Fibroblast of the conjunctiva (primary cell): ENCODE measurements at places on chromosomes 13 and 19.
A peak's percentile ranks its signal among the peaks of the same experiment; 100 is the strongest.

DNA sequence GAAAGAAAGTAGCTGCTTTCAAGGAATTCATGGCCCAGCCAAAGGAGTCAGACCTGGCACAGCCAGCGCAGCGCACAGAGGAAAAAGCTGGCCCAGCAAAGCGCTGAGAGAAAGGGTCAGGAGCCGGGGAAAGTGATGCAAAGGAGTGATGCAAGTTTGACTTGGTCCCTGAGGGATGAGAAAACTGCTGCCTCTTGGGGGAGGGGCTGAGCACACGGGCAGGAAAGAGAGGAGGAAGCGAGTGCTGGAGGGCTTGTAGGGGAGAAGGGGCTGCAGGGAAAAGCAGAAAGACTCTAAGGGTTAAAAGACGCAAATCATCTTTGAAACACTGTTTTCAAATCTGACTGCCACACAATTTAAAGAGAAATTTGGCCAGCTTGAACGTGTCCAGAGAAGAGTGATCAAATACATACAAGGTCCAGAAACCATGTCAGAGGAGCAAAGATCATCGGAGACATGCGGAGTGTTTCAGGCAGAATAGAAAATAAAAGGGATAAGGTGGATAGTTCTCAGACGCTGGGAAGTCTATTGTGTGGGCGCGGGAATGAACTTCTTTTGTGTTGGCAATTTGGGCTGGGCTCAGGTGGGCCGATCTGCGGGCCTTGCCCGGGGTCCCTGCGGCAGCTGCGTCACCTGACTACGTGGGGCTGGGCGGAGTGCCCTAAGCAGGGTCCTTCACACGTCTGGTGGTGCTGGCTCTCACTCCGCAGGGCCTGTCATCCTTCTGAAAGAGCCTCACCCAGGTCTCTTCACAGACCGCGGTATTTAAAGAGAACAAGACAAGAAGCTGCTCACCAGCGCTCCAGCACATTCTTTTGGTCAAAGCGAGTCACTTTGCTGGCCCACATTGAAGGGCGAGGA, 18.1 kb downstream of the N4BP2L1 start:
- peak; percentile 74 for DNase-seq

GRCh38 chr13:20609145-20609544, 42.2 kb downstream of the IFT88 start:
- peak; percentile 13 for DNase-seq

- DNase-seq: no peak
Observed at GRCh38 chr13:51585696-51586095, 1.4 kb downstream of the WDFY2 start.

GRCh38 chr13:25652764-25653163, 281.0 kb downstream of the ATP8A2 start:
- DNase-seq: no peak

GRCh38 chr13:27367570-27367969, 56.8 kb upstream of the GTF3A start:
- DNase-seq: no peak

DNA sequence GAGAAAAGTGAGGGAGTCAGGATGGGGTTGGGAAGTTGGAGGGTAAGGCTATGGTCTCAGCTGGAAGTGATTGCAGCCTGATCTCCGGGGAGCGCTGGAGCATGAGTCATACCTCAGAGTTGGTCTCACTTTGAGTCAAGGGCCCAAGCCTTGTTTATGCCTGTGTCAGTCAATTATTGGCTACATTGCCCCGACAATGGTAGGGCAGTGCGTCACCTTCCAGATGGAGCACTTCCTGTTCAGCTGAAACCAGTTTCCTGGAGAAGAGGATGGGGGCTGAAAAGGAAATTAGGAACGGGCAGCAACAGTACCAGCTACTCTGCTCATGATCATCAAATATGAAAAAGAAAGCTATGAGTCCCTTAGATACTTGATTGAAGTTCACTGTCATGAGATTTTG, 60.4 kb downstream of the ADGRE1 start:
- DNase-seq: peak; percentile 21

DNA sequence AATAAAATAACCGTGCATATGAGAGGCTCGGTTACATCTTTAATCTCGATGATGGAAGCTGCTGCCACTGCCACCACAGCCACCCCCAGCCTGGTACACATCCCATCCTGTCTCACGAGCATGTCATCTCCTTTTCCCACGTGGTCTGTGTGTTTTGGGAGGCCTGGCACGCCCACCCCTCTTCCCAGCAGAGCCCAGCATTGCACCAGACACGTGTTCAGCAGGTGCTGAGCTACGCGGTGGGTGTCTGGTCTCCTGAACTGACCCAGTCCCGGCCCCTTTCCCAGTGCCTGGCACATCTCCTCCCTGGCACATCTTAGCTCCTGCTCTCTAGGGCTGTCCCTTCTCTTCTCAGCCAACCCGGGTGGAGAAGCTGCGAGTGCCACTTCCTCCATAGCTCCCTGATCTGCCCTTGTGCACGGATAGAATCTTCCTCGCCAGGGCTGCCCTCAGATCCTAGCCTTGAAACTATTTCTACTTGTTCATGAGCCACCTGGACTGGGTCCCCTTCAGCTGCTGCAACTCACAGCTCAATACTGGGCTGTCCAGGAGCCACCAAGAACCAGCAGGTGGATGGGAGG, 36.8 kb upstream of the ZNF536 start:
- no peak for DNase-seq

DNA sequence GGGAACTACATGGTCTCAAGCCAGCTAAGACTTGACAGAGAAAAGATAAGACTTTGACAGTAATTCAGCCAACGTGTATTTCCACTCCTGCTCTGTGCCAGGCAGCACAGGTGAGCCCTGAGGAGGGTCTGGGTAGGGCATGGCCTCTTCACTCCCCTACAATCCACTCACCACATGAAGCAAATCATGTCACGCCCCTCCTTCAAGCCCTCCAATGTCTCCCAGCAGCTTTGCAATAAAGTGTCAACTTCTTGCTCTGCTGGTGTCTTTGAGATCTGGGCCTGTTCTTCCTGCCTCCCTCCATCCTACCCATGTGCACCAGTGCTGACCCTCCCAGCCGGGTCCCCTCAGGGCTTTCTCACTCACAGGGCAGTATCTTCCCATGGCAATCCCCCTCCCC, 58.5 kb downstream of the CCDC70 start:
- DNase-seq: no peak

DNA sequence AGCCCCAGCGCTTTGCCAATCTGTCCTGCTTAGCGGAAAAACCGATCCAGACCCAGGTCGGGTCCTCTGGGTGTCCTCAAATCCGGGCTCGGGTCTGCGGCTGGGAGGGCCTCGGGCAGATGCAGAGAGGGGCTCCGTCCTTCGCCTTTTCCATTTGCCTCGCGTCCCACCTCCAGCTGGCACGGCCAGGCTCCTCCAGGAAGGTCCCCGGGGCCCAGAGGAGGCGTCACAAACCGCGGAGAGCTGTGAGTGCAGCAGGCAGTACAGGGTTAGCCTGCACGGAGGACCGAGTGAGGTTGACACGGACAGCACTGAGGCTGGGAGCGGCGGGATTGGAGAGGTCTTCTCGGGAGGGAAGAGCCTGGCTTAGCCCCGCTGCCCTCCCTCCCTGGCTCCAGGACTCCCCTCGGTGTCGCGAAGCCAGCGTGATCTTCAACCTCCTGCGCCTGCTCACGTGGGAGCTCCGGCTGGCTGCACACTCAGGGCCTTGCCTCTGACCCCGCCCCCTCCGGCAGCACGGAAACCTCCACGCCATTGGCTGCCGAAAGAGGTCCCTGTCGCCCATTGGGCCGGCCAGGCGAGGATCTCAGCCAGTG, 2.8 kb upstream of the IFNL2 start:
- DNase-seq: no peak

GRCh38 chr13:113963376-113963775, 10.5 kb downstream of the C13orf46 start:
- no peak for DNase-seq

- no peak for DNase-seq
Observed at GRCh38 chr13:104975272-104975671, 1560.2 kb downstream of the EFNB2 start.

- DNase-seq: no peak
Observed at GRCh38 chr19:43634068-43634467, 5.6 kb downstream of the CADM4 start.

GRCh38 chr19:14985133-14985532, 5.5 kb upstream of the SLC1A6 start:
- no peak for DNase-seq

- DNase-seq: peak; percentile 88
Observed at GRCh38 chr19:41323430-41324125, 13.6 kb downstream of the CCDC97 start.

- no peak for DNase-seq
Observed at GRCh38 chr19:30402436-30403202, 30.4 kb downstream of the ZNF536 start.

DNA sequence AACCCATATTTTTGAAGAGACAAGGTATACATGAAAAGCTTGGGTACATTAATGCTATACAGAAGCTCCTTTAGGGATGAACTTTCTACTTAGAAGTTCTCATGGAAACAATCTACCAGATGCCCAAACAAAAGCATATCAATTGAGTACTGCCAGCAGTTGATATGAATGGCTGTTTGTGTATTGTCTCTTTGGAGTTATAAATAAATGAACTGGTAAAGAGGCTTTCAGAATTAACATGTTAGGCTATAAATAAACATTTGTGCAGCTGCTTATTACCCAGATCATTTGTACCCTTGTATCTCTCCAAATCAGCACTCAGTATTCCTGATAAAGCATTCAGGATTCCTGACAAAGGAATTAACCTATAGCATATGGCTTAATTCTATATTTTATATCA, 418.9 kb downstream of the FGF14 start:
- no peak for DNase-seq

GRCh38 chr13:80712026-80712425, 371.1 kb upstream of the SPRY2 start:
- no peak for DNase-seq

DNA sequence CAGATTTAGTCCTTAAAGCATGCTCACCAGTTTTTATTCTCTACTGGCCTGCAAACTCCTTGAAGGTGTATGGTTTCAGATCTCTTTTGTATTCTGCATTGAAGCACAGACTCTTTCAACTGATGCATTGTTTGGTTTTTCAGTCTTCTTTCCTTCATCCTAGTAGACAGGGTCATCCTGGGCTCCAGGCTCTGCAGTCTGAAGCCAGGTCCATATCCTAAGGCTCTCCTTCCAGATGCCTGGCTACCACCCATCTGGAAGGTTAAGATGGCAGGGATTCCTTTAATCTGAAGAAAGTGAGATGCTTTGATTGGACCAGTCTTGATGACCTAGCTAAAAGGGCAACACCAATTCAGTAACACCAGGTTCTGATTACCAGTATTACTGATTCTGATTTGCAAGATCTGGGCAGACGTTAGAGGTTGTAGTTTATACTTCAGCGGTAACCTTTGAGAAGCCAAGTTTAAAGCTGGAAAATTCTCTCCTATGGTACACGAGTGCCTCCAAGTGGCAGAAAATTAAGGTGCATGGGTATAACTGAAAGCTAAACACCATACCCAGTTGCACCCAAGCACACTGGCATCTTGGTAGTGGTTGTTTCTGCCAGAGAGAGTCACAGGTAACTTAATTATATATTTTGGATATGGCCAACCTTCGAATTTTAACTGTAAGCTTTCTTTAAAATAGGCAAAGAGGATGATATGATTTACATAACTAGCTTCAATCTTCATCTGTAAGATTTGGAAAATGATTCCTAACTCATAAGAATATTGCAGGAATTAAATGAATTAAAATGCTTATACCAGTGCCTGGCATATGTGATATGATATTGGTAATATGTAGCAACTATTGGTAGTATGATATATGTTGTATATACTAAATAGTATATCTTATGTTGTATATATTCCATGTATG, 1651.9 kb upstream of the MIR17HG start:
- peak; percentile 14 for DNase-seq

- DNase-seq: peak; percentile 12
Observed at GRCh38 chr13:38763446-38764381, 76.8 kb downstream of the FREM2 start.

DNA sequence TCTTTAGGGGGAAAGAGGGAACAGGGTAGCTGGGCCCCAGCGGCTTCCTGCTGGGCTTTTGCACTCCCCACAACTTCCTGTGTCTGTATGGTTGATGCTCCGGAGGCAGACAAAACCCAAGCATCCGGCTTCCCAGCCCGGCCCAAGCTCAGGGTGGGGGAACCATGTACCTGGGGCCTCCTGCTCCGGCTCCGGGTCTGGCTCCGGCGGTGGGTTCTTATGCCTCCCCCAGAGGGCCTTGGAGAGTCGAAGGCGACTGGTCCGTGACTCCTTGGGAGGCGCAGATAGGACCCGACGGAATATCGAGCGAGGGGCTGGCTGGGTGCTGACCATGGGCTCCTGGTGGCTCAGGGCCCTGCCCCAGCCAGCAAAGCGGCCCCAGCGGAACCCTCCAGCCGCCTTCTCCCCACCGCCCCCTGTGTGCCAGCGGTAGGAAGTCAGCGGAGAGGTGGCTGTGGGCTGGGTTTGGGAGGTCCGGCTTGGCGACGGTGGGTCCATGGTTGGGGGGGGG, 428 bp downstream of the RASAL3 start:
- no peak for DNase-seq

GRCh38 chr13:28574617-28575142, 79.8 kb upstream of the FLT1 start:
- peak; percentile 45 for DNase-seq

- no peak for DNase-seq
Observed at GRCh38 chr13:31022928-31023530, 90.6 kb downstream of the TEX26 start.

DNA sequence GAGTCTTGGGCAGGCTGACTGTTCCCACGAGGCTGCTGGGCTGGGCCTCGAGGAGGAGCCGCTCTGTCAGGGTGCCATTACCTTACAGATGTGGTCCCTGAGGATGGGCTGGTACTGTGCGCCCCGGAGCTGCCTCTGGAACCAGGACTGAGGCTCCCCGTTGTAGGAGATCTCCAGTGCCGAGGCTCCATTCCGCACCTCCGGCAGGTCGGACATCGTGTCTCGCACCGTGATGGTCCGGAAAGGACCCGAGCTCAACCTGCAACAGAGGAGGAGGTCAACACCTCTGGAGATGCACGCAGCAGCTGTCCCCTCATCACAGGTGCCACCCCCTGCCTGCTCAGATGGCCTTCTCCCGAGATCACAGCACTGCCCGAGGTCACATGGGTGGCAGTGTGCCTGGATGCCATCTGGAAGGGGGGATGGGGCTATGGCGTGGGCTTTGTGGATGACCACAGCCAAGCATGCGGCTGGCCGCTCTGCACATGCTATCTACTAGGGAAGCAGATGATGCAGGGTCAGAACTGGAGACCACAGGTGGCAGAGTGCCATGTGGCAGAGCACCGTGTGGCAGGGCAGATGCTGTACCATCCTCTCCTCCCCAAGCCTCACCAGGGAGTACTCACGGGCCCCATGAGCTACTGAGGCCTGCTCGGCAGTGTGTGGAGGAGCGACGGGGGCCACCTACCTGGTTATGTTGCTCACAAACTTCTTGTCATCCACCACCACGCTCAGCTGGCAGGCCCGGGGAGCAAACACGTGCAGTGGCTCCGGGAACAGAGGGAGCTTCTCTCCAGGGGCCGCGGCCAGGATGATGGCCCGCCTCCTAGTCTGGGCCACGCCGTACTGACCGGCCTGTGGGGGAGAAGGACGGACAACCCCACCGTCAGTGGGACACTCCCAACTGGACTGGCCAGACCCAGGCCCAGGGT, 18.3 kb upstream of the EIF3G start:
- no peak for DNase-seq

- no peak for DNase-seq
Observed at GRCh38 chr13:113383089-113383488, 19.2 kb upstream of the GRTP1 start.

- no peak for DNase-seq
Observed at GRCh38 chr13:40026174-40026585, 370.7 kb downstream of the COG6 start.
